ENCODE measurements at places on chromosomes 4 and X. TPM values are rescaled to one million over a fixed set of nuclear protein-coding genes. Genes with fewer than 3 reads are reported as not detected.

WAS gene
- total RNA-seq = 2.6 TPM

TXK gene
- 0.20 TPM for total RNA-seq

USP17L15 gene
- not detected for total RNA-seq

DRP2 gene
- total RNA-seq = 0.05 TPM

KLB gene
- total RNA-seq = 0.12 TPM

UXT gene
- total RNA-seq = 86.5 TPM

DAPP1 gene
- total RNA-seq = 0.42 TPM

SLC10A6 gene
- total RNA-seq = 0.82 TPM

Measured in left ventricle myocardium superior (tissue), 1 donor.